ENCODE measurements at places on chromosomes 1 and 21.
A peak's percentile ranks its signal among the peaks of the same experiment; 100 is the strongest.

GRCh38 chr21:39927304-39927886 is 60.2 kb downstream of the PCP4 start:
- no peak for DNase-seq

DNA sequence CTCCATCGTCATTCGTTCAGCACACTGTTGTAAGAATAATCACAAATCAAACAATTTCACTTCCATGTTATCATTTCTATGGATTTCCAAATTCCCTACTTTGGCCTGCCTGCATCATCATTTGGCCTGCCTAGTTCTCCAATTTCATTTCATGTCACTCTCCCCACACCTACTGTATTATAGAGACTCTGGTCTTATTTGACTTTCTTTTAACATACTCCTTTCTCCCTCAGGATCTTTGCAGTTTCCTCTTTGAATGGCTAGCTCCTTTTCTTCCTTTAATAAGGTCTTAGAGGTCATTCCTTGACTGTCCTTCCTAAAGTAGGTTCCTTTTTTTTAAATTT is 36.3 kb upstream of the PODN start:
- DNase-seq, result no peak

DNA sequence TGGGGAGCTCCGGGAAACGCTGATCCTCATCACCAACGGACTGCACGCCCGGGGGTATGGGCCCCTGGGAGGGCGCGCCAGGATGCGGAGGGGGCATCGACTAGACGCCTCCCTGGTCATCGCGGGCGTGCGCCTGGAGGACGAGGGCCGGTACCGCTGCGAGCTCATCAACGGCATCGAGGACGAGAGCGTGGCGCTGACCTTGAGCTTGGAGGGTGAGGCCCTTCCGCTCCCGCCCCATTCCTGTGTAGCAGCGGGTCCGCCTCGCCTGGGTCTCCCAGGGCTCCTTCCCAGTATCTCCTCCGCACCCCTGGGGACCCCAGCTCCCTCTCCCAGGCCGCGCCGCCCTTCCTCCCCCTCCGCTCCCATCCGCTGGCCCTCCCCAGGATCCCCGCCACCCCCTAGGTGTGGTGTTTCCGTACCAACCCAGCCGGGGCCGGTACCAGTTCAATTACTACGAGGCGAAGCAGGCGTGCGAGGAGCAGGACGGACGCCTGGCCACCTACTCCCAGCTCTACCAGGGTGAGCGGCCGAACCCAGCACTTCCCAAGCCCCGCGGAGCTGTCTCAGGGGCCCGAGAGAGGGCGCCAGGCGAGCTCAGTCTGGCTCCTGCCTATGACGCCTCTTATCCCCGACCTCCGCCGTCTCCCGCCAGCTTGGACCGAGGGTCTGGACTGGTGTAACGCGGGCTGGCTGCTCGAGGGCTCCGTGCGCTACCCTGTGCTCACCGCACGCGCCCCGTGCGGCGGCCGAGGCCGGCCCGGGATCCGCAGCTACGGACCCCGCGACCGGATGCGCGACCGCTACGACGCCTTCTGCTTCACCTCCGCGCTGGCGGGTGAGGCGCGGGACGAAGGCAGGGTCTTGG is 5.0 kb downstream of the HAPLN2 start:
- DNase-seq, result peak; percentile 32

- DNase-seq, result no peak
Observed at GRCh38 chr1:235015291-235015985, 113.2 kb downstream of the TOMM20 start.

DNA sequence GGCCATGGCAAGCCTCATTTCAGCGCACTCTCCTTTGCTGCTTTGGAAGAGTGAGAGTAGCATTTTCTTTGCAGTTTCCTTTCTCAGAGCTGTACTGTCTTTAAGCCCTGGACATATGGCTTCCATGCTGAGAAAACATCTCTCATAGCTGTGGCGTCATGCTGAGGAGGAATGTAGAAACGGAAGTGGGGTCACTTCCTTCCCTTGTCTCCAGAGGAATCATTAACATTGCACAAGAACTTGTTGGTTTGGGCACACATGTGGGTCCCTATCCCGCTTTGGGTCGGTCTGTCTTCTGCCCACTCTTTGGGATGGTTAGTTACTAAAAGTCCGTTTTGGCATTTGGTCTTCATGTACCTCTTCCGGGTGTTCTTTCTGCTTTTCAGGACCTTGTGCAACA is 5.6 kb downstream of the MFN2 start:
- DNase-seq, result no peak

DNA sequence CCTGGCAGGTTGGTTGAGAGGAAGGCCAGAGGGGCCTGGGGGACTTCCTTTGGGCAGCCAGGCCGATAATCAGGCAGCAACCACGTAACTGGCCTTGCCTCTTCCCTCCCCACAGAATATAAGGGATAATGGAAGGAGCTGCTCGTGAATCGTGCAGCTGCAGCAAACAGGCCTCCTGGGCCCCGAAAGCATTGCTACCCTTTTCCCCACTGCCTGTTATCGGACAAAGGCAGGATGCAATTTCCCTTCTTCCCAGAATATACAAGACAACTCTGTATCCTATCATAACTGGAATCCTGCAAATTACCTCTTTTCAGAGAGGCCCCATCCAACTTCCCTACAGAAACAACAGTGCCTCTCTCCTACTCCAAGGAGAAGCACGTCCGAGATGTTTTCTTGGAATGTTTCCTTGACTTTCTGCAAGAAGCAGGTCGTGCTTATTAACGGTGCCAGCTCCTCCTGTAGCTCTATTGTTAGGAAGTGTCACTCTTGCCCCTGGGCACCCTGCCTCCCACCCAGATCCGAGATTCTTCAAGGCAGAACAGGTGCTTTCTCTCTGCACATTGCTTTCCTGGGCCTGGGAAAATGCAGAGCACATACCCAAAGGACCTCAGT is 106.0 kb upstream of the TIAM1 start:
- no peak for DNase-seq

GRCh38 chr1:223231581-223231980 is 88.5 kb upstream of the TLR5 start:
- DNase-seq, result no peak

GRCh38 chr1:230335861-230336522 is 90.1 kb downstream of the PGBD5 start:
- no peak for DNase-seq

- DNase-seq, result no peak
Observed at GRCh38 chr1:198254521-198254920, 97.7 kb downstream of the NEK7 start.

- no peak for DNase-seq
Observed at GRCh38 chr1:64986903-64987871, 20.8 kb upstream of the JAK1 start.

DNA sequence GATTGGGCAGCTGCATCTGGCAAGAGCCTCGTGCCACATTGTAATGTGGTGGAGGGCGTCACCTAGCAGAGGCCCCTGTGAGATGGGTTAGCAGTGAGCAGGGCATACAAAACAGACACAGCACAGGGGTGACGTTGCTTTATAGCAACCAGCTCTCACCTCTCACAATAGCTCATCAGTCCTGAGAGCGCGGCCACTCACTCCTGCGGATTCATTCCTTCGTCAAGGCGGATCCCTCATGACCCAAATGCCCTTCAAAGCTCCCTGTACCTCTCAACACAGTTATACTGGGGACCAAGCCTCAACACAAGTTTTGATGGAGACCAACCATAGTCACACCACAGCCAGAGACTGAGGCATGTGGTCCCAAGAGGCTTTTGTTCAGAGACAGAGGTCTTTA is 22.9 kb downstream of the SLC37A1 start:
- DNase-seq, result no peak

GRCh38 chr1:231683439-231684165 is 57.0 kb downstream of the DISC1 start:
- DNase-seq, result no peak

DNA sequence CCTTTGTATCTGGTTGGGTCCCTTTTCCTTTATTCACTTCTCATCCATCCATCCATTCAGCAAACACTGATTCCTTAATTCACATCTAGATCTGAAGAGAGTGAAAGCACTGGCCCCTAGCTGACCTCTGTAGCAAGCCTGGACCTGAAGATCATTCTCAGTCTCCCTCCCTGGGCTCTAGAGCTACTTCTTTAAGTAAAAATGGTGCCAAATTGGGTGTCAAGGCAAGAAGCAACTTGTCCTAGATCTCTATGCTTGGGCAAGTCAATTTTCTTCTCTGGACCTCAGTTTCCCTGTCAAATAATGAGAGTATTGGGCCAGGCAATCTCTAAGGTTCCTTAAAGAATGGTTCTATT is 36.1 kb downstream of the PLXNA2 start:
- DNase-seq, result no peak

GRCh38 chr1:21312407-21312992 is 22.2 kb upstream of the ECE1 start:
- no peak for DNase-seq

DNA sequence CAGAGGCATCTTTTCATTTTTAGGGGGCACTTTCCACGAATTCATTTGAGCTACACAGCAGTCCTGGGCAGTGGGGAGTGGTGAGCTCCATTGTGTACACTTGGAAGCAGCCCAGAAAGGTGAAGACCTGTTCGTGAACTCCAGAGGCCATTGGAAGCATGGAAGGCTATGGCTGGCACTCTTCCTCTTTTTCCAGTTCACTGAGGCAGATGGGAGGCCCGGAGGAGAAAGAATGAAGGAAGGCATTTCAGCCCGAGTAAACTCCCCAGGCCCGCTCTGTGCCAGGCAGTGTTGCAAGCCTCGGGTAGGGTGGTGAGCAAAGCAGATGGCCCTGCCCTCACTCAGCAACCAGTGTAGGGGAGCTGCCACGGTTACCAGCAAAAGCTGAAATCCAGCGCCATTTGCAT is 673 bp upstream of the DHCR24 start:
- no peak for DNase-seq

DNA sequence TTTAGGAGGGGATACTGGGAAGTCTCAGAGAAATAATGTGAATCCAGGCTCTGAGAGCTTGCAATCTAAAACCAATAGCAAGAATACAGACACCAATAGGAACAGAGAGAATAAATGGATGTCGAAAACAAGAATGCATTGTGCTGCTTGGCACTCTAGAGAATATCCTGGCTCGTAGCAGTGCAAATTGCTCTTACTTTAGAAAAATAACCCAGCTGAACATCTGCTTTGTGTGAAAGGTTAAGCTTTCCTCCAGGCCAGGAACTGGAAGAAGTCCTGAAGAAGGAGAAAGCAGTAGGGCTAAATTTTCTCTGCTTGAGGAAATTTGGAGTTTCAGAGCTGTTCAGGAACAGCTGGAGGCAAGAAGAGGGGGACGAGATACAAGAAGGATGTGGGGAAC is 382.3 kb downstream of the HHIPL2 start:
- no peak for DNase-seq

GRCh38 chr21:34517491-34518245 is 5.7 kb upstream of the KCNE1 start:
- no peak for DNase-seq

DNA sequence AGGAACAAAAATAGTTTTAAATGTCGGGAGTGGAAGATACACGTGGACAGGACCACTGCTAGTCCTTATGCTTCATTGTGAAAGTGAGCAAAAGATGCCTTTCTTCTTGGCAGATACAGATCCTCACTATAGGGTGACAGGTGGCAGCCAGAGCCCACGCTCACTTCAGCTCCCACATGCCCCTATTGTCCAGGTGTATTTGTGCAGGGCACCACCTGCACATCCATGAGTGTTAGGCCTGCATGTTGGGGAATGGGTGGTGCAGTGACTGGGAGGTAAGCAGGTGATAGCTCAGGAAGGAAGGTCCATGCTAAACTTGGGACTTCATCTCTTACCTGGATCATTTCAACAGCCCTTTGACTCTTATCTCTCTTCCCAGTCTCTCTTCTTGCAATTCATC is 27.4 kb downstream of the SLC5A9 start:
- DNase-seq, result no peak

DNA sequence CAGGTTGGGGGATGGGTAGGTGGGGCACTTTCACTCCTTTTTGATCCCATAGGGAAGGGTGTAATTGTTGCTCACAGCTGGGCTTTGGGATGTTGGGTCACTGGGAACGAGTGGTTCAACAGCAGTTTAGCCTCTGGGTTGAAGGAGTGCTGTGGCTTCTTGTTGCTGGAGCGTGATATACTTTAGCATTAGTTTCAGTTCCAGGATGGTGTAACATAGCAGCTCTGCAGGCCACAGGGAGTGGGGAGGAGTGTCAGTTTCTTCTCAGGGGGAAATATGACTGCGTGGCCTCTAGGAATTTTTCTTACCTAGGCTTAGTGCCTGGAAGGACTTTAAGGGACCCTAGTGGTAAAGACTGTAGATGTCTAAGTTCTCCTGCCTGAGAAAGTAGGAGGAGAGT is 1105.3 kb upstream of the TMPRSS15 start:
- no peak for DNase-seq

DNA sequence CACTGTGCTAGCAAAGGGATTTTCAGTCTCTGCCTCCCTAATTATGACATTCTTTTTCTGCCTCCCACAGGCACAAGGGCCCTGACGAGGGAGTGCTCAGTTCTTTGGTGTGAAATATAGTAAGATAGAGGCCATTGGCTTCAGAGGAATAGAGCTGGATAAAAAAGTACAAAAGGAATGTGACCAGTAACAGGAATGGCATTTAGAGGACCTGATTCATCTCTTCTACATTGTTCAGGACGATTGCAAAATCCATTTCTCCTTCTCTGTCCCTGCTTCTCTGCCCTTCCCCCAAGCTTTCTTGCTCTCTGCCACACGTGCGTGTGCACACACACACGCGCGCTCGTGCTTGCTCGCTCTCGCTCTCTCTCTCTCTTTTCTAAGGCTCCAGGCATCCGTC is 668.2 kb downstream of the KIF26B start:
- no peak for DNase-seq

DNA sequence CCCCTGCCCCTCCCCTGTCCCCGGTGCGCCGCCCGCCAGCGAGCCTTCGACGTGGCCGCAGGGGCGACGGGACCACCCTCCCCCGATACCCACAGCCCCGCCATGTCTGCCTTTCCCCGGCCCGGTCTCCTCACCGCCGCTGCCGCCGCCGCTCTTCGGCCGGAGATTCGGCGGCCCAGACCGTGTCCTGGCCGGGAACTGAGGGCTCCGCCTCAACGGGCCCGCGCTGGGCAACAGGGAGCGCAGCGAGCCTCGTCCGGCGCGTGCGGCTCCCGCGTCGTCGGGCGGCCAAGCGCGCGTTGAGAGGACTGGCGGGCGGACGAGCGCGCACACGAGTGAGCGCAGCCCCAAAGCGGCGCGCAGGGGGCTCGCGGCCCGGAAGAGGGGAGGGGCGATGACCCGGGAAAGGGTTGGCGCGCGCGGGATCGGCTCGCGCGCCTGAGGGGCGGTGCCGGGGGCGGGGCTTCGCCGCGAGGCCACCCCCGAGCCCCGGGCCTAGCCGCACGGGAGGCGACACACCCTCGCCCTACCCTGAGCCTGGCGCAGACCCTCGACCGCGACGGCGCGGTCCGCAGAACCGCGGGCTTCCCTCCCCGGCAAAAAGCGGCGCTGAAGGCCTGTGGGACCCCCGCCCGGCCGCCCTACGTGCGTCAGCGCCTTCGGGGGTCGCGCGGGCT is at the start of gene BTG3:
BTG3 (minus strand) TSS at position 337 of the 677 bp plus-strand sequence. CDS start 3,757 bp downstream, outside the sequence.
- DNase-seq, result peak; percentile 65

GRCh38 chr1:153669606-153670005 is 1.2 kb downstream of the ILF2 start:
- DNase-seq, result no peak

Measured in stimulated activated CD4-positive, alpha-beta T cell treated with anti-CD3 and anti-CD28 coated beads, Interleukin-1b, Interleukin-23, amount 100 ng/mL, for 1 hour (primary cell).